ENCODE measurements at places on chromosomes 16 and 17.

DNA sequence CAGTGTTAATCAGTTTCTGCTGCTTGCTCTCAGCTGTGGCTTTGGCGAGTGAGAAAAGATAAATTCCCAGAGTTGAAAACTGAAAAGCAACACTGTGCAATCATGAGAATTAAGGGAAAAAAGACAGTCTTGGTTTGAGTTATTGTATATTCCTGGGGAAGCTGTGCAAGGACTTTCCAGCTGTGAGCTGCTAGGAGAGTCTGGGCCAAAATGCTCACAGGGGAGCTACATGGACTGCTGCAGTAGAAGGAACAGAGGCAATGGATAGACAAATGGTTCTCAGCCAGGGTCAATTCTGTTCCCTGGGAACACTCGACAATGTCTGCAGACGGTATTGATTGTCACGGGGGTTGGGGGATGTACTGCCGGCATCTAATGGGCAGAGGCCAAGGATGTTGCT lies 102.0 kb upstream of the ADAMTS18 start:
- no peak for DNase-seq

DNA sequence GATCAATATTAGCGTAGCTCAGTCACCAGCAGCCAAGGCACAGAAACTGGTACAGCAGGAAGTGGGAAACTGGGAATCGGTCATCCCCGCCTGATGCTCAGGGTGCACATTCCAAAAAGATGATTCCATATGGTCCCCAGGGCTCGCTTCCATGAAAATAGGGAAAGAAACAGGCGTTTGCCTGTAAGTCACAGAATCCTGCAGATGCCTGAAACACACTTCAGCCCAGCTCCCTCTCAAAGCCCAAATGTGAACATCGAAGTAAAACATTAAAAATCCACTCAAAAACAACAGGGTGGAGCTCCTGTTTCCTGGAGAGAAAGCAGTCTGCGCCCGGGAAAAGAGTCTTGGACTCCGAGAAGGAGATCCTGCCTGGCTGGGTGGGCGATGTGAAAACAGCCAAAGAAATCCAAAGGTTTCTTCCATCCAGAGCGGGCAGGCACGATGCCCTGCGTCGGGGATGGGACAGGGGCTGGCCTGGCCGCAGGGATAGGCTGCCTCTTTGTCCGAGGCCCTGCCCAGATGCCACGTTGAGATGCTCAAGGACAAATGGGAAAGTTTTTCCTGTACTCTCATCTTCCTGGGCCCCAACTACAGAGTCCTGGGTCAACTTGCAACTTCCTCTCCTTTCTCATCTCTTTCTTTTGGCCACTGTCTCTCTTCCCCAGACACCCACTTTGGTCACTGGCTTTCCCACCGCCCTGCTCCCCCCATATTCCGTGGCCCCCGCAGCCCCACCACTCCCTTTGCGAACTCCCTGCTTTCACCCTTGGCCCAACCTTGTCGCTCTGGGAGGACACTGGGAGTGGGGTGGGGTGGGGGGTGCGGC lies 743 bp downstream of the WIPI1 start:
- DNase-seq = peak; percentile 88

GRCh38 chr17:50055055-50055425 lies 870 bp upstream of the ITGA3 start:
- DNase-seq = no peak

- peak; percentile 68 for DNase-seq
Measured at GRCh38 chr17:69473841-69474831, 59.6 kb downstream of the MAP2K6 start.

GRCh38 chr16:24826817-24827566 lies 18.8 kb upstream of the SLC5A11 start:
- DNase-seq = no peak

DNA sequence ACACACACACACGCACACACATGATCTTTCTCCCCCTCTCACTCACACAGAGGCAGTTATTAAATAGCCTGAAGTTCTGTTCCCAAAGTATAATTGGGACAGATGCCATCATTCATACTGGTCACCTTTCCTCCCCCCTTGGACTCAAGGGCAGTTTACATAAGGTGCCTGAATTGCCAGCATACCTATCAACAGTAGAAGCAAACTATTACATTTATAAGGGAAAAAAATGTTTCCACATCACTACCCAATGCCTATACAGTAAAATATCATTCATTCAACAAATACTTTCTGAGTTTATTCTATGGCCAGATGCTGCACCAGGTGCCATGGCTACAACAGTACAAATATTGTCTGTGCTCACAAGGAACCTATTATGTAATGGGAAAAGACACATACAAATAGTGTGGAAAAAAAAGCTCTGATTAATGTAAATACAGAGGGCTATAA lies 6.3 kb downstream of the CNTD1 start:
- DNase-seq = no peak

- no peak for DNase-seq
Measured at GRCh38 chr16:6206080-6206479, 1108.5 kb upstream of the EEF2KMT start.

- no peak for DNase-seq
Measured at GRCh38 chr16:27712251-27712711, 162.3 kb downstream of the KATNIP start.
